Frontal cortex (tissue), 4 donors: ENCODE measurements at places on chromosomes 4 and X. TPM values are rescaled to one million over a fixed set of nuclear protein-coding genes. Genes with fewer than 3 reads are reported as not detected.

NCBP2L gene
- not detected for total RNA-seq

L1CAM gene
- 101 TPM for total RNA-seq

PPP2R2C gene
- total RNA-seq, result 46.9 TPM

ANK2 gene
- 477 TPM for total RNA-seq

AKAP4 gene
- not detected for total RNA-seq

REPS2 gene
- 31.4 TPM for total RNA-seq

CFI gene
- 4.5 TPM for total RNA-seq

CORIN gene
- 0.82 TPM for total RNA-seq

SSX4B gene
- not detected for total RNA-seq

CT55 gene
- not detected for total RNA-seq

C1GALT1C1 gene
- 15.9 TPM for total RNA-seq

GLUD2 gene
- 1.2 TPM for total RNA-seq

IQSEC2 gene
- 9.8 TPM for total RNA-seq

AASDH gene
- 24.1 TPM for total RNA-seq

WNK3 gene
- total RNA-seq, result 71.3 TPM

MTM1 gene
- total RNA-seq, result 10.2 TPM

SAGE1 gene
- not detected for total RNA-seq

RBM46 gene
- not detected for total RNA-seq

S100G gene
- not detected for total RNA-seq

FGD1 gene
- 9.4 TPM for total RNA-seq

ESX1 gene
- total RNA-seq, result not detected

SLC16A2 gene
- 13.0 TPM for total RNA-seq

AVPR2 gene
- total RNA-seq, result not detected

SYTL4 gene
- total RNA-seq, result 3.3 TPM

AMTN gene
- total RNA-seq, result not detected

C4orf50 gene
- 12.2 TPM for total RNA-seq

ABCB7 gene
- total RNA-seq, result 36.3 TPM

SGCB gene
- 66.0 TPM for total RNA-seq

FAAH2 gene
- total RNA-seq, result 3.3 TPM

ASB5 gene
- total RNA-seq, result 0.41 TPM

NDST4 gene
- total RNA-seq, result 6.1 TPM

REELD1 gene
- not detected for total RNA-seq

NEIL3 gene
- 7.3 TPM for total RNA-seq

METAP1 gene
- total RNA-seq, result 22.0 TPM

VCX gene
- not detected for total RNA-seq

TCEAL7 gene
- 107 TPM for total RNA-seq

FRAS1 gene
- total RNA-seq, result 13.0 TPM

PAGE4 gene
- total RNA-seq, result not detected

ACOX3 gene
- 26.1 TPM for total RNA-seq

DMRTC1 gene
- total RNA-seq, result not detected

FAM156A gene
- total RNA-seq, result 6.5 TPM

CLDN34 gene
- total RNA-seq, result not detected

FDCSP gene
- not detected for total RNA-seq

CDX4 gene
- total RNA-seq, result not detected

TRPC5OS gene
- not detected for total RNA-seq

CXCL8 gene
- total RNA-seq, result 0.41 TPM

ASMT gene
- 0.41 TPM for total RNA-seq

QRFPR gene
- total RNA-seq, result 1.6 TPM

TIMM17B gene
- 33.8 TPM for total RNA-seq

MAOB gene
- total RNA-seq, result 4.9 TPM

VEGFC gene
- 1.6 TPM for total RNA-seq

XPNPEP2 gene
- under 0.01 TPM for total RNA-seq
